ENCODE measurements at places on chromosomes 1 and 21. TPM values are rescaled to one million over a fixed set of nuclear protein-coding genes. Genes with fewer than 3 reads are reported as not detected.
A peak's percentile ranks its signal among the peaks of the same experiment; 100 is the strongest.

DNA sequence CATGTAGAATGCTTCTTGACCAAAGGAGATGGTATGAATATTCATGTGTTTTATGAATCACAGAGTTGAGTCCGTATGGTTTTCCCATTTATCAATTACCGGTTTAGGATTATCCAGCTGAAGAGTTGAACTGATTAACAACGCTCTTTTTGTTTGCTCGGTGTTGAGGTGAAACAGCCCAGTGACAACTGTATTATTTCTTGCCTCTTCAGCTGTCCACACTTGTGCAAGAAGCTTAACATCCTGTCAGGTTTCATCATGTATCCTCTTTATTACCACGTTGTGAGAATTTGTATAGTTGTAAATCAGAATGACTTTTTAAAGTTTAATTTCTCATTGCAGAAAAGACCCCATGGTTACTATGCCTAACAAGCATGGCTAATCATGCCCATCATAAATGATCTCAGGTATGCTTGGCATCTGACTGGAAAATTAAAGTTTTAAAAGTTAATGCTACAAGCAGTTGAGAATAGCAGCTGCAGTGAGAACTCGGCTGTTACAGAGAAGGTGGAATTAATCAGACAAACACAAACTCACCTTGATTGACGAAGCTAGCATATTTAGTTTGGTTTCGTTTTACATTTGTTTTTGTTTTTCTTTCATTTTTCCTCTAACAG lies 563.2 kb upstream of the ADGRL2 start:
- no peaks in the 10 kb centered on the region for H3K36me3 ChIP-seq
- H3K27me3 ChIP-seq, result no peaks in the 10 kb centered on the region
- H3K4me1 ChIP-seq, result no peaks in the 10 kb centered on the region
- H3K4me3 ChIP-seq, result peak overlapping the region; percentile 13
- no peak for DNase-seq
- no peak overlapping the region for H3K27ac ChIP-seq

GRCh38 chr1:17141441-17142197 lies 22.4 kb upstream of the PADI2 start:
- no peak for DNase-seq
- H3K27me3 ChIP-seq, result peaks cover 8% of the 10 kb centered on the region
- H3K36me3 ChIP-seq, result no peaks in the 10 kb centered on the region
- no peak overlapping the region for H3K4me3 ChIP-seq
- no peak overlapping the region for H3K27ac ChIP-seq

GRCh38 chr1:174815474-174815908 lies 184.3 kb upstream of the CACYBP start:
- peaks cover 24% of the 10 kb centered on the region for H3K36me3 ChIP-seq
- no peaks in the 10 kb centered on the region for H3K27me3 ChIP-seq
- H3K27ac ChIP-seq, result no peak overlapping the region
- no peak overlapping the region for H3K4me3 ChIP-seq

DNA sequence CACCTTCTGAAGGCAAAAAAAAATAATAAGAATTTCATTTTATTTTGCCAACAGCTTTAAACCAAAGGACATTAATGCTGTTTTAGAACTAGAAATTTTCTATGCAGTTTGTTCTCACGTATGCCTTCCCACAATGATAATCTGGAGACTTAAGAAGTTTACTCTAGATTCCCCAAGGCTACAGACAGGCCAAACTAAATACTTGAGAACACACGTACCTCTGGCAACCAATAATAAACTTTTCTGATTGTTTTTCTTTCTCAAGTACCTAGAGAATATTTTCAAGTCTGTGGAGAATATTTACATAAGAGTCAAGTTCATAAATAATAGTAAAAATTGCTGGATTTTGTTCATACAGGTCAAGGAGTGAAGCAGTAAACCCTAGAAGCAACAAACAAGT lies 15.9 kb downstream of the CLDN8 start:
- no peaks in the 10 kb centered on the region for H3K27me3 ChIP-seq
- H3K4me3 ChIP-seq, result no peak overlapping the region
- no peaks in the 10 kb centered on the region for H3K4me1 ChIP-seq
- H3K36me3 ChIP-seq, result no peaks in the 10 kb centered on the region

- H3K4me3 ChIP-seq, result no peak overlapping the region
- no peaks in the 10 kb centered on the region for H3K27me3 ChIP-seq
- no peak overlapping the region for H3K27ac ChIP-seq
- H3K36me3 ChIP-seq, result peaks cover 35% of the 10 kb centered on the region
These were observed 21.4 kb downstream of the CNST start for GRCh38 chr1:246587606-246588005.

DNA sequence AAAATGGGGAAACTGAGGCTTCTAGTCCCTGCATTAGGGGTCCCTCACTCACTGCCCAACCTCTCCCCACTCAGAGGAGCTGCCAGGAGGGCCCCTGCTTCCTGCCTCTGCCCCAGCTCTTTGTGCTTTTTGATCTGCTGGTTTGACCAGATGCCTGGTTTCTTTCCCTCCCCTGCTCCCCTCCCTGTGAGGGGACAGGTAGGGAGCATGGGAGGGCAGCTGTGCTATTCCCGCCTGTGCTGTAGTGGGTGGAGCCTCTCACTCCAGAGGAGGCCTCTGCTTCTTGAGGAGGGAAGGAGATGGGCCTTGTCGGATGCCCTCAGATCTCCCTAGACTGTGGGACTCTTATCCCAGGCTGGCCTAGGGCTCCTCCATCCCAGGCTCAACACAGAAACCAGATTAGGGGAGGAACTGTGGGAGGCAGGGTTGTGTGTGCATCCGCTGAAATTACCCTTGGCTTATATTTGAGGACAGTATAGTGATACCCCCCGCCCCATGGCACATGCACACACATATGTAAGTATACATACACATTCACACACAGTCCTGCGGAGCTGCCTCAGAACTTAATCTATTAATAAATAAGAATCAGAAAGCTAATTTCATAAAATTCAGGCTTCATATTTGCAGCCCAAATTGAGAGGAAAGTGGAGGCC lies 4.6 kb downstream of the BOLA1 start:
- H3K4me1 ChIP-seq, result peaks cover 20% of the 10 kb centered on the region
- no peak for DNase-seq
- peak overlapping the region; percentile 52 for H3K27ac ChIP-seq
- no peak overlapping the region for H3K4me3 ChIP-seq
- H3K36me3 ChIP-seq, result peaks cover 36% of the 10 kb centered on the region
- H3K27me3 ChIP-seq, result no peaks in the 10 kb centered on the region

- H3K27ac ChIP-seq, result no peak overlapping the region
- H3K4me1 ChIP-seq, result peaks cover 52% of the 10 kb centered on the region
- DNase-seq, result no peak
- H3K27me3 ChIP-seq, result no peaks in the 10 kb centered on the region
These were observed 160.2 kb downstream of the TOMM20 start for GRCh38 chr1:234968451-234968850.

- no peaks in the 10 kb centered on the region for H3K36me3 ChIP-seq
- H3K27me3 ChIP-seq, result peaks cover 2% of the 10 kb centered on the region
- no peak overlapping the region for H3K27ac ChIP-seq
- no peak overlapping the region for H3K4me3 ChIP-seq
- H3K4me1 ChIP-seq, result no peaks in the 10 kb centered on the region
These were observed 7.0 kb upstream of the USP25 start for GRCh38 chr21:15722591-15723324.

DNA sequence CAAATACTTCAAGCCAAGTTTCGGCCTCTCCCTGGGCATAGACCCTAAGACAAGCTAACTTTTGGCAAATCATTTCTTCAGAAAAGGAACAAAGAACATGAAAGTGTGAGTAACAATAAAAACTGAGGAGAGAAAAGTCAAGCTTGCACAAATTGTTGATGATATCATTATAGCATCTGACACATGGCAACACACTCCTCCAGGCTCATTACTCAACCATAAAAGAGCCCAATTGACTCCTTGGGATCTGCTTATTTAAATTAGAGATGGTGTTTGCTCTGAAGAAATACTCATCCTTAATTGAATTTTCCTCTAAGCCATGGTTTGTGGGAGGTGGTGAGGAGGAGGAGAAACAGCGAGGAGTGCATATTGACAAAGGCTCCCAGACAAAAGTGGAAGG lies 54.5 kb downstream of the TNFSF4 start:
- H3K36me3 ChIP-seq, result peaks cover 9% of the 10 kb centered on the region
- H3K4me1 ChIP-seq, result no peaks in the 10 kb centered on the region

GRCh38 chr1:209199822-209200221 lies 383.7 kb upstream of the CAMK1G start:
- no peaks in the 10 kb centered on the region for H3K4me1 ChIP-seq
- H3K36me3 ChIP-seq, result no peaks in the 10 kb centered on the region
- peaks cover 4% of the 10 kb centered on the region for H3K27me3 ChIP-seq
- no peak for DNase-seq
- no peak overlapping the region for H3K4me3 ChIP-seq

DNA sequence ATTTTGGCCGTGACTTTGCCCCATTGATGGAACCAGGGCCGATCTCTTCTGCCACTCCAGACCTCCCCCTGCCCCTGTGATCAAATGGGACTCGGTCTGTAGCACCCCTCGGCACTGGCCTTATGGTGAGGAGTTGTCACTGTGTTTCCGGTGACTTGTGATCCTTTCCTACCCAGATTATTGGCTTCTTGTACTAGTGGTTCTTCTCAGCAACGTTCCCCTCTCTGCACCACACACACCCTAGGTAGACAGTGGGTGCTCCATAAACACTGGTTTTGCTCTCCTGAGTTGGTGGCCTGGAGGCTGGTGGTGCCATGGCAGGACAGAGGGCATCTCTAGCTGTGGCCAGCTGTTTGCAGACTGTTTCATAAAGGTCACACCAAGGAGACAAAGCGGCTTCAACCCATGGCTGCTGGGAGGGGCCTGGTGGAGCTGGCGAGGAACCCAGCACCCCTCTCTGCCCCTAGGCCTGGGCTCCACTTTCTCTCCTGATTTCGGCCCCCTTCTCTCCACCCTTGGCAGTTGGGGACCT lies 50.7 kb downstream of the DHRS3 start:
- peaks cover 2% of the 10 kb centered on the region for H3K4me1 ChIP-seq
- no peaks in the 10 kb centered on the region for H3K27me3 ChIP-seq
- H3K36me3 ChIP-seq, result peaks cover 65% of the 10 kb centered on the region
- H3K27ac ChIP-seq, result peak overlapping the region; percentile 32
- DNase-seq, result no peak

Gene MANEAL
- 1.3 TPM for total RNA-seq

Gene DNAJC28
- 1.2 TPM for total RNA-seq

Gene USP1
- total RNA-seq, result 68.4 TPM
